ENCODE measurements at places on chromosomes 7 and 10. TPM values are rescaled to one million over a fixed set of nuclear protein-coding genes. Genes with fewer than 3 reads are reported as not detected.

Gene GPR15LG
- not detected for total RNA-seq

Gene TMEM236
- total RNA-seq: 0.17 TPM

Gene SAMD9L
- 4.7 TPM for total RNA-seq

Gene MEOX2
- total RNA-seq: not detected

Gene LRRD1
- not detected for total RNA-seq

Gene PTCD1
- 6.4 TPM for total RNA-seq

Gene ZNF277
- 40.1 TPM for total RNA-seq

Gene PON1
- not detected for total RNA-seq

DNA sequence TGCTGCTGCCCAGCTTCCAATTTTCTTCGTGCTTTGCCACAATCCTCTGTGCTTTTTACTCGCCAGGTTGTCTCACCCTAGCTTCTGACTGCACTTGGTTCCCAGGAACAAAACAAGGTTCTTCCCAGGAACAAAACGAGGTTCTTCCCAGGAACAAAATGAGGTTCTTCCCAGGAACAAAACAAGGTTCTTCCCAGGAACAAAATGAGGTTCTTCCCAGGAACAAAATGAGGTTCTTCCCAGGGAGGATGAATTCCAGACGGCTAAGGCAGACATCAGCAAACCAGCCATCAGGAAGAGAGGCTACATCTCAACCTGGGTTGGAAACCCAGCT, 41.9 kb downstream of the TNS3 start:
- DNase-seq: no peak

DNA sequence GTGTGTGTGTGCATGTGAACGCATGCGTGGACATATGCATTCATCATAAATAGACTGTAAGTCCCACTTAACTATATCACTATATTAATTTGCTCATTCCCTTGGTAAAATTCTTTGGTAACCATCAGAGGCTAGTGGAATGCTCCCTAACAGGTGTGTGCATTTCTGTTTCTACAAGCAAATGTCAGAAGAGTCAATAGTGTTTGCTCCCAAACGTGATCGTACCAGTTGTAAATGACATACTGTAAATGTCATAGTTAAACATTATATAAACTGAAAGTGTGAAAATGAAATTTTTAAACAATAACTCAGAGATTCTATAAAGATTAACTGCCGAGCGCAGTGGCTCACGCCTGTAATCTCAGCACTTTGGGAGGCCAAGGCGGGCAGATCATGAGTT, 94.6 kb downstream of the ANLN start:
- no peak for DNase-seq

GRCh38 chr7:13745530-13745929, 243.9 kb downstream of the ETV1 start:
- DNase-seq: no peak

DNA sequence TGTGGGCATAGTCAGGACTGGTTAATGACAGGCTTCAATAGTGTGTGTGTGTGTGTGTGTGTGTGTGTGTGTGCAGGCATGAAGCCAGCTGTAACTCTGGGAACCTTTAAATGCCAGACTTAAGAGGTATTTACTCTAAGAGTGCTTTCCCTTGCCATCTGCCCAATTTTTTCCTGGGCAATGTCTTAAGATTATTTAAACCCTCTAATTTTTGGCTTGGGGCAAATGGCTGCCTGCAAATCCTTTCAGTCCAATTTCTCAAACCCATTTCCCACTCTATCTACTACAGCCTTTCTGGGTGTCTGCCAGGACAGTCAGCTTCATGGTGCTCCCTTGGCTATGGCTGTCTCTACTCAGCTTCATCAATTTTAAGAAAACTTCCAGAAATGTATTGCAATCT, 62.6 kb upstream of the C1GALT1 start:
- DNase-seq: no peak

DNA sequence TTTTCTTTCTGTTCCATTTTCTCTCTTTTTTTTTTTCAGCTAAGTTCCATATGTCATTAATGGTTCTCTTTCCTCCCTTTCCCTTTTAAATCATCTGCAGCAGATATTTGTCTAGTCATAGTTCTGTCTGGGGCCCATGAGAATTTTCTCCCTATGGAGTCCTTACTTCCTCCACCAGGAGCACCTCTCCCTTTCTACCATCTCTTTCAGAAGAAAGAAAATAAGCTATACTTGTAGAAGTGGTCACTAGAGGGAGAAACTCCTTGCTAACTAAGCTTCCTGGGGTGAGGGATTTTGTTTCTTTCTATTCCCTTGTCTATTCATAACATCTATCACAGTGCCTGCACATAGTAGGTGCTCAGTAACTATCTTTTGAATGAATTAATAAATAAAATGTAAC, 230.2 kb upstream of the HPS1 start:
- no peak for DNase-seq

GRCh38 chr10:635088-635861, 54.2 kb downstream of the DIP2C start:
- DNase-seq: no peak

DNA sequence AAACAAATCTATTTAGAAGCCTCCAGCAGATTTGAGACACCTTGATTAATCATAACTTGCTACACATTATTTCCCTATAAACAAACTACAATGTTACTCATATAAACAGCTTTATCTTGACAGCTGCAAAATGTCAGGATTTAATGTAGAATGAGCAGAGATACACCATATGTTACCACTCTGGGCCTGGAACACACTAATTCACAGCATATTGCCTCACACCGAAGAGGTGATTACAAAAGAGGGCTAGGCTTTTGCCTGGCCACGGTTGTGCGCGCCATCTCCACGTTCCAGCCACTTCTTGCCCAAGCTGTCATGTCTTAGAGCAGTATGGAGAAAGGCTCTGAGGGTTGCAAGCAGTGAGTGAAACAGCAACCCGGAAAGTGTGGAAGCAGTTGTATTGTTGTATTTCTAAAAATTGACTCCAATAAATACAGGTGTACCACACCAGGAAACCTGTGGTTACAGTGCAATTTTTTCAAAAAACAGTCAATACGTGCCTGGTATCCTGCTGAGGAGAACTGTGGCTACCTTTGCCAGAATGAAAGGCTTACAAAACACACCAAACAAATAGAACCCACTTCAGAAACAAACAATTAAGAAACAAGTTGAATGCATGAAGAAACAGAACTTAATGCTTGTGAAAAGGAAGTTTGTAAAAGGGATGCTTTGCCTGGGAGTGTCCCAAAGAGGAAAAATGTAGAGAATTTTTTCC, 498.1 kb downstream of the PLXNA4 start:
- DNase-seq: no peak

DNA sequence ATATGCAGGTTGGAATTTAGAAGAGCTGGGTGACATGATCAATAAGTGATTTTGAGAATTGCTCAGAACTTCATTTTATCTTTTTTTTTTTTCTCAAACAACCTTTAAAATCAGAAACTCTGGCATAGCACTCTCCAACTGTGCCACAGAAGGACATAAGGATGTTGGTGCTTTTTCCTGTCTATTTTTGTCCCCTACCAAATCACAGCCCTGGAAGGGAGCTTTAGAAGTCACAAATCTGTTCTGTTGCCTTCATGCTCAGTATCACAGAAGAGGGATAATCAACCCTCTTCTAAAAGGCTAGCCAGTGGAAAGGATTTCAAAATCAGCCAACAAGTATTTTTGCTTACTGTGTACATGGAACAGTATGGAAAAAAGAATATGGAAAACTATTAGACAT, 14.8 kb upstream of the NRP1 start:
- DNase-seq: no peak

DNA sequence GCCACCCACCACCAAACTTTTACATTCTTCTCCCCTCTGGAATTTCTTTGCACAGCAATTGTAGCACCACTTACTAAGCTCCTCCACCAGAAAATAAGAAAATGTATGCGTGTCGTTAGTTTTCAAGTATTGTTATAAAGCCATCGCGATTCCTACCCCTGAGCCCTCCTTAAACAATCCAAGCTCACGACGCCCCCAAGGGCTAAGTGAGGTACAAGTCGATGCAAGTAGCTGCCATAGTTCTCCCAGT, 1.3 kb downstream of the FRAT2 start:
- DNase-seq: no peak

DNA sequence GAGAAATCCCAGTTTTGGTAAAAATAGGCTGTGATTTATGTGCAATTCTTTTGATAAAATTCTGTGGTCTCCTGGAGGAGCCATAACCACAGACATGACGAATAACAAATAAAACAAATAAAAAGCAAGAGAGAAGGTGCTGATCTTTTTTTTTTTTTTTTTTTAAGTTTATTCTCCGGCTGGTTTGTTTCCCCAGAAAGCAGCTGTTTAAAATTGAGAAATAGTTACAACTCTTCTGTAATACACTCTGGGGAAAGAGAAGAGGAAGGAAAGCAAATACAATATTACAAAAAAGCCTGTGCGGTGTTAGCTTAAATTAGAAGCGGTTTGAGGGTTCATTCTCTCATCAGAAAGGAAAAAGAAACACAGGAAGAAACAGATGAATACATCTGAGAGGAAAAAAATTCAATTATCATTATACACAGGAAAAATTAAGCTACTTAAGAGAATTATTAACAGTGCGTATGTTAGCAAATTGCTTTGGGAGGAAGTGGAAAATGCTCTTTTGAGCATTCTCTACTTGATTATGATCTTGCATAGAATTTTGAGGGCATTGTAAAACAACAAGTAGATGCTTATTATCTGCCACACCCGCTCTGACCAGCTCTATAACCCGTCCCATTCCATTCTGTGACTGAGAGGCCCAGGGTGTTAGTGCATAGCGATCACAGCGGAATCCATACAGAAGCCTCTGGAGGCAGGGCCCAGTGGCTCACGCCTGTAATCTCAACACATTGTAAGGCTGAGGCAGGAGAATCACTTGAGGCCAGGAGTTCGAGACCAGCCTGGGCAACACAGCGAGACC, 40.6 kb upstream of the WAC start:
- DNase-seq: no peak

- DNase-seq: no peak
Measured at GRCh38 chr7:55164527-55164926, 145.7 kb downstream of the EGFR start.

DNA sequence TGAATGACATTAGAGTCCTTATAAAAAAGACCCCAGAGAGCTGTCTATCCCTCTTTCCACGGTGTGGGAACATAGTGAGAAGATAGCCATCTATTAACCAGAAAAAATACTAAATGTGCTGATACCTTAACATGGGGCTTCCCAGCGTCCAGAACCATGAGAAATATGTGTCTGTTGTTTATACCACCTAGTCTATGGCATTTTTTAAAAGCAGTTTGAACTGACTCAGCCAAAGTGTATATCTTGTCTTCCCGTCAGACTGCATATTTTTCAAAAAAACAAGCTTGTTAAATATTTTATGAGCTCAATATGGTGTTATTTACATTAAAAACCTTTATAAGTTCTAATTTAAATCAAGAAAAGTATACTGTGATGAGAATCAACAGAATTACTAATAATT, 255.3 kb downstream of the HGF start:
- no peak for DNase-seq

- DNase-seq: no peak
Measured at GRCh38 chr7:80611779-80612178, 26.7 kb upstream of the CD36 start.

DNA sequence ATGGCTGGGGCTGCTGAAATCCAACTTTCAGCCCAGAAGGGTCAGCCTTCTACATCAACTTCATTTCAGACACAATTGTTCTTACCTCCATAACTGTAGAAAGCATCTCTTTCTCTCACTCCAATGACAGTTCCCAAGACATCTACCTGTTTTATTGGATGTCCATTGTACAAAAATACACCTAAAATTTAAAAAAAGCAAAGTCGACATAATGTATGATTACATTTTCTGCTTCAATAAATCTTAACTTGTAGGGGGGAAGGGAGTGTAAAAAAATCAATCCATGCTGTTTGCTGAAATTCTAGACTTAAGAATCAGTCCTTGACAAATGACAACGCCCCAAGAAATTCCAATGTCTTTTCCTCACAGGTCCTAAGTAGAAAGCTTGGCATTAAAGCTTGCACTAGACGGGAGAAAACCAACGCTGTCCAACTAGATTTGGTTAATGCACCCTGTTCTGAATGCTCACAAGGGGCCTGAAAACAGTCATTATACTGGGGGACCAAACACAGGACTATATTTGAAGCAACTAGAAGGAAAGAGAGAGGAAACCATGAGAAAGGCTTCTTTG, 7.5 kb downstream of the STN1 start:
- DNase-seq: no peak

GRCh38 chr10:49292565-49293207, 6.3 kb upstream of the C10orf71 start:
- DNase-seq: no peak

- no peak for DNase-seq
Measured at GRCh38 chr10:79274279-79275104, 72.8 kb upstream of the PPIF start.

GRCh38 chr10:90969947-90970673, 49.2 kb upstream of the ANKRD1 start:
- peak; percentile 12 for DNase-seq

DNA sequence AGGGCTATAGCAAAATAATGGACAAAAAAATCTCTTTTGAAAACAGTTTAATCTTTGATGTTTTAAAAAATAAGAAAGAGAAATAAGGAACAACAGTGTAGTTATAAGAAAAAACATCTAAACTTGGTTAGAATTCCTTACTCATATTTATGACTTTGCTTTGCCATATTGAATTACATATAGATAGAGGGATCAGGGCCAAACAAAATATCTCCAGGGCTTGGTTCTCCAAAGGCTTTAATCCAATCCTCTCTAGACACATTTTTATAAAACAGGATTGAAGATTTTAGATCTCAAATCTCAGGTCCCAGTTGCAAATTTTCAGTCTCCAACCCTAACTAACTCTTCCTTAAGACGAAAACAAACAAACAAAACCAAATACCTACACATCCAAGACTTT, 72.6 kb upstream of the RHOBTB1 start:
- no peak for DNase-seq

DNA sequence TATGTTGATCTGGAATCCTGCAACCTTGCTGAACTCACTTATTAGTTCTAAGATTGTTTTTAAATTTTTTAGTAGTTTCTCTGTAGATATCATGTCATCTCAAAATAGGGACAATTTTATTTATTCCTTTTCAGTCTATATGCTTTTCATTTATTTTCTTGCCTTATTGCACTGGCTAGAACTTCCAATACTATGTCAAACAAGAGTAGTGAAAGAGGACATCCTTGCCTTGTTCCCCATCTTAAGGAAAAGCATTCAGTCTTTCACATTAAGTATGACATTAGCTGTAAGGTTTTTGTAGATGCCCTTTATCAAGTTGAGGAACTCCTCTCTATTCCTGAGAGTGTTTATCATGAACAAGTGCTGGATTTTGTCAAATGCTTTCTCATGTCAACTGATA, 77.8 kb downstream of the TBXAS1 start:
- no peak for DNase-seq
